Esophagus squamous epithelium (tissue), 5 donors: ENCODE measurements at places on chromosomes 3 and 15.

- DNase-seq, result no peak
These were observed 2.7 kb downstream of the TEX55 start for GRCh38 chr3:119148493-119149180.

DNA sequence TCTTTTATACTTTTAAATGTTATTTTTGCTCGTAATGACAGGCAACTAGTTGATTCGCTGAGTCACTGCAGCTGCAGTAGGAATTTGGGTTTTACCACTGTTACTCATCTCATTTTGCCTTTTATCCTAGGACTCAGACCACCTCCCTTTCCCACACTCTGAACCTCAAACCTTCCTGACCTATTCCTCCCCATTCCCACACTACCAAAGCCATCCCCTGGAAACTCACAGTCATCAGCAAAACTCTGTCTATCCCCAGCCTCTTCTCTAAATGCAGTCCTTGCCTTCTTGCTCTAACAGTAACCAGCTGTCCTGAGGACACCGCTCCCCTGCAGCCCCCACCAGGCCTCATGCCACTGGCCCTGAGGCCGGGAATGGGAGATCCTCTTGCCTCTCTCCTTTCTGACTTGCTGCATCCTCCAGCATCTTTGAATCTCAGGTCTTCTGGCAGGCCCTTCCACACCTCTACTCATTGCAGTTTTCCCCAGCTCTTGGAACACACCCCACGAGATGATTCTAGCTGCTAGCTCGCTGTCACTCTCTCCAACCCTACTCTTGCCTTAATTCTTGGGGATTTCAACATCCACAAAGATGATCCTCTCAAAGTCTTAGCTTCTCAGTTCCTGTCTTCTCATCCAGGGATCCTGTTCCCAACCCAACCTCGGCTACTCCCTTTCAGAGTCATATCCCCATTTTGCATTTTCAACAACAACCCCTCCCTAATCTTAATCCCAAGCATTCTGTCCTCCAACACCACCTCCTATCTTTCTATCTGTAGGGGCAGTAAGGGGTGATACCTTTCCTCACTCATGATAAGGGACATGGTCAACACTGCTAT, 55.9 kb upstream of the C3orf80 start:
- no peak for DNase-seq

GRCh38 chr15:38972831-38973230, 408.2 kb upstream of the RASGRP1 start:
- no peak for DNase-seq

DNA sequence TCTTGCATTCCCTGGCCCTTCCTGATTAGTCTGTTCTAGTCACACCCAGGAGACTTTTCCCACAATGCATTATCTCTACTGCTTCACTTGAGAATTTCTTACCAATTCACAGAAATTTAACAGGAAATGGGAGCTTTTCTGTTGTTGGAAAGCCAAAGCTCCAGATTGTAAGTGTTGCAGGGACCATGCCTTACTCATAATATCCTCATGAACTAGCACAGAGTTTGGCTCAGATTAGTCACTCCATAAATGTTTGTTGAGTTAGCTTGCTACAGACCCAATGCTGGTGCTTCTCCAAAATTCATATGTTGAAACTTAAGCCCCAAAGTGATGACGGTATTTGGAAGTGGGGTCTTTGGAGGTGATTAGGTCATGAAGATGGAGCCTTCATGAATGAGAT, 232.6 kb downstream of the GAP43 start:
- no peak for DNase-seq
